ENCODE measurements at places on chromosomes 1 and 21. TPM values are rescaled to one million over a fixed set of nuclear protein-coding genes. Genes with fewer than 3 reads are reported as not detected.

DNA sequence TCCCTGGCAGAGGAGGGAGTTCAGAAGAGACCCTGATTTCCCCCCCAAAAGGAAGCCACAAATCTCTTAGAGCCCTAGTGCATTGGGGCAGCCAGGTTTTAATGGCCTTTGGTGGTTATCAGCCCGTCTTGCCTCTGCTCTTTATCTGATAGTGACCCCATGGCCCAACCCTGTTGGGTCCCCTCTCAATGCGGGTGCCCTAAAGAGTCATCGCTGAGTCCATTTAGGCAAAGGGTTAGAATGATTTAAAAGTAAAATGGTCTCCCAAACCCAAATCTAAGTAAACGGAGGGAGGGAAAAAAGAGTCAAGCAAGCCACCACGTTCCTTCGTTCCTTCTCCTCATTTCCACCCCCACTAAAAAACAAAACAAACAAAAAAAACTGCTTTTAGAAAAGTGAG is 164.0 kb downstream of the RUNX1 start:
- DNase-seq = no peak

The FCN3 gene
- total RNA-seq = 0.22 TPM

The HUNK gene
- 5.7 TPM for total RNA-seq

DNA sequence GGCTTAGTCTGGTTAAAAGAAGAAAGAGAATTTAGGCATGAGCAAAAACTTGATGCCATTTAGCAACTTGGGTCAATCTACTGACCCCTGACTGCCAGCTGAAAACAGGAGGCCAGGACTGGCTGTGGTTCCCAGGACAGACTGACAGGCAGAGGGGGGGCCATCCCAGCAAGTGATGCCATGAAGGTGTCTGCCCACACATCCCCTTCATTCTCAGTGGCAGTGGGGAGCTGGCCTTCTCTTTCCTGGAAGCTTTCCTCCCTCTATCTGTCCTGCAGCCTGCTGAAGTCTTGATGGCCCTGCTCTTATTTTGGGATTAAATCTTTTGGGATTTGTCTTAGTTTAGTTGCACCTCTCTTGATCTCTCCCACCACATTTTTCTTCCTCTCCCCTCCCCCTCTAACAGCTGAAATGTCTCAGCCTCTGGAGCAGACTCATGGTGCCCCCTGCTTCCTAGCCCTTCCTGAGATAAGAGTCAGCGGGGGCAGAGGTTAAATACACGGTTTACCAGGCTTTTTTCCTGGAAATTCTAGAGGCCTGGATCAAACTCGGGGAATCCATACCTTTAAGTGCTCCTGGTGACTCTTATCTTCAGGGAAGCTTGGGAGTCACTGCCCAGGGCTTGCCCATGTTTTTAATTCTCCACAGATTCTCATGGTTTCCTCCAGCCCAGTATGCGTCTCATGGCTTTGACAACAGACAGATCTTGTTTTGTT is 99.5 kb upstream of the TSPAN2 start:
- no peak for DNase-seq

DNA sequence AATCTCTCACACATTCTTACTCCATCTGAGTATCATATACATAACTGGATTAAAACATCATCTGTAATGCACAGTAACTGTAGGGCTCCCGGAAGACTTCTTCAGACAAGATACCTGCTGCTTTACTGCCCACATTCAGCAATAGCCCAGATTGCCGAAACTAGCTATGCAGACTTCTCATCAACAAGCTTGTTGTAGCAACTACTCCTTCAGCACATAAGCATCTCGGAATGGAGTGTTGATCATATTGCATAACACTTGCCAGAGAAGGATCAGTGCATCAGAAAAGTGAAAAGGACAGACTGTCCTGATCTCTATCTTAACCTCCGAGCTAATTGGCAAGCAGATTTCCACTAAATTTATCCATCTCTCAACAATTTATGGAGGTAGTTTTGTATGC is 354.6 kb upstream of the C1orf87 start:
- DNase-seq = no peak

DNA sequence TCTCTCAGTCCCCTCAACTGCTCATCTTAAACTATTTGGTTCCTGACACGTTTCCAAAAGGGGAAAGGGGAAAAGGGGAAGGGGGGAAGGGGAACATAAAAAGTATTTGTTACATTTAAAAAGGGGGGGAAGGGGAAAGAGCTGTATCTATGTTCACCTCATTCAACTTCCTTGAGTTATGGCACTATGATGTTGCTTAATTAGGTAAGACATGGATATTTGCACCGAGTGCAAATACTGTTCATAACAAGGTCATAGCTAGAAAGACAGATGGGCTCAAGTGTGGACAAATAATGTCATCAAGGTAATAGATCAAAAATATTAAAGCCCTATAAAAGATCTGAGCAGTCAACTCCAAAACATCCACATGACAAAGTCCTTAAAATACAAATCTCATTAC is 26.0 kb downstream of the GPBP1L1 start:
- DNase-seq = no peak

- DNase-seq = peak; percentile 41
These were observed 22.1 kb upstream of the CITED4 start for GRCh38 chr1:40884055-40884795.

The OR10J1 gene
- not detected for total RNA-seq

- DNase-seq = no peak
These were observed 34.6 kb upstream of the CHIT1 start for GRCh38 chr1:203264052-203264501.

- DNase-seq = no peak
These were observed 117.5 kb upstream of the VANGL1 start for GRCh38 chr1:115524236-115524635.

- peak; percentile 12 for DNase-seq
These were observed 139.3 kb upstream of the EDN2 start for GRCh38 chr1:41623736-41624135.

- no peak for DNase-seq
These were observed 151.4 kb downstream of the AMY1C start for GRCh38 chr1:103901072-103901471.

DNA sequence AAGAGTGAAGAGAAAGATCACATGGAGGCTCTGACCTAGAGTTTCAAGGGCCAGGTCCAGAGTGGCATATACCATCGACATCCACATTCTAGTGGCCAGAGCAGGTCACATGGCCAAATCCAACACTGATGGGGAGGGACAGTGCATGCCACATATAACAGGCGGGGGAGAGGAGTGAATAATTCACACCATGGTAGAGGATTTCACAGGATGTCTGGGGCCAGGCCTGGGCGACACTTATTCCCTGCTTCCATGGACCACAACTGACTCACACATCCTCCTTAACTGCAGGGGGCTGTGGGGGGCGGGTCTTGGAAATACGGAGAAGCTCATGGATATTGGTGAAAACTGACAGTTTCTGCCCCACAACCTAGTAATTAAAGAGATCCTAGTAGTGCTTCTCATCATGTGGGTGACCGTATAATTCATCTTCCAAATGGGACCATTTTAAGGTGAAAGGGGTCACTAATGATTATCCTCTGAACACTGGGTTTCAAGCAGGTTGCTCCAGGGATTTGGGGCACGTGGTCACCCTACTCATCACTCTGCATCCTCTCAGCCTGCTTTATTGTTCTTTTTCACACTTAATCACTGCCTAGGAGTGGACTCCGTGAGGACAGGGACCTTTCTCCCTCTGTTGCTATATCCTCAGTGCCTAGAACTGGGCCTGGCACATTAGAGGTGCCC is 44.0 kb downstream of the IGSF21 start:
- DNase-seq = no peak

DNA sequence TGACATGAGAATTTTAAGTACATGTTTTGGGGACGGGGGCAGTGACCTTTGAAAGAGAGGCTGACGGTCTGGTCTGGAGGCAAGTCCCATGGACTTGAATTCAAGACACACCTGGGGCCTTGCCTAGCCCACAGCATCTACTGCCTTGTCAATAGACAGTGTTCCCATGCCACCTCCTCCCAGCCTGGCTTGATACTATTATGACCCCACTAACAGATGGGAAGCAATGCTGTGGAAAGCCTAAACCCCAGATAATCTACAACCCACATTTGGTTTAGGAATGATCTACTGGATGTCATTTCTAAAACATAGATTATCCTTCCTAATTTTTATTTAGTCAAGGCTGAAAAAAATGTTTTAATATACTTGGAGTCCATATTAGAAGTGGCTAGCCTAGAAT is 17.8 kb upstream of the NFASC start:
- DNase-seq = no peak

DNA sequence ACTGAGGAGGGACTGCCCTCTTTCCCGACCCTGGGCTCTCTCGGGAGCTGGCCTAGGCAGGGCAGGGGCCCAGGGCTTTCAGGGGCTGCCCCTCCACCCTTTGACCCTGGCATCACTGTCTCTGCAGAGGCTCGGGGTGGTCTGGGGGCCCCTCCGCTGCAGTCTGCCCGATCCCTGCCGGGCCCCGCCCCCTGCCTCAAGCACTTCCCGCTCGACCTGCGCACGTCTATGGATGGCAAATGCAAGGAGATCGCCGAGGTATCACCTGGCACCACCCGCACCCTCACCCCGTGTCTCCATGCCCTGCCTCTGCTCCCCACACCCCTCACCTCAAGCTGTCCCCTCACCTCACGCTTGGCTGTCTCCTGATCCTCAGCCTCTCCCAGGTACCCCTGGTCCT is 5.5 kb downstream of the AMPD2 start:
- DNase-seq = no peak

- DNase-seq = no peak
These were observed 20.1 kb downstream of the KIAA0040 start for GRCh38 chr1:175172503-175172902.

GRCh38 chr1:17427696-17428660 is 11.5 kb downstream of the RCC2 start:
- DNase-seq = no peak

The TRAPPC10 gene
- 32.9 TPM for total RNA-seq

DNA sequence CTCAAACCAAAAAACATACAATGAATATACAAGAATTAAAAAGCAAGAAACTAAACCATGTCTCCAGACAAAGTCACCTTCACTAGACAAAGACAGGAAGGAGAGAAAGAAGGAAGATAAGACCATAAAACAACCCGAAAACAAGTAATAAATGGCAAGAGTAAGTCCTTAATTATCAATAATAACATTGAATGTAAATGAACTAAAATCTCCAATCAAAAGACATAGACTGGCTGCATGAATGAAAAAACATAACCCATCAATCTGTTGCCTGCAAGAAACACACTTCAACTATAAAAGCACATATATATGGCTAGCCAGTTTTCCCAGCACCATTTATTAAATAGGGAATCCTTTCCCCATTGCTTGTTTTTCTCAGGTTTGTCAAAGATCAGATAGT is 100.8 kb upstream of the SAMSN1 start:
- DNase-seq = no peak

The GJA4 gene
- total RNA-seq = 1.4 TPM

The CELA2B gene
- total RNA-seq = not detected

- DNase-seq = no peak
These were observed 52.0 kb upstream of the COL11A1 start for GRCh38 chr1:103160281-103160680.

The PDPN gene
- total RNA-seq = 199 TPM

DNA sequence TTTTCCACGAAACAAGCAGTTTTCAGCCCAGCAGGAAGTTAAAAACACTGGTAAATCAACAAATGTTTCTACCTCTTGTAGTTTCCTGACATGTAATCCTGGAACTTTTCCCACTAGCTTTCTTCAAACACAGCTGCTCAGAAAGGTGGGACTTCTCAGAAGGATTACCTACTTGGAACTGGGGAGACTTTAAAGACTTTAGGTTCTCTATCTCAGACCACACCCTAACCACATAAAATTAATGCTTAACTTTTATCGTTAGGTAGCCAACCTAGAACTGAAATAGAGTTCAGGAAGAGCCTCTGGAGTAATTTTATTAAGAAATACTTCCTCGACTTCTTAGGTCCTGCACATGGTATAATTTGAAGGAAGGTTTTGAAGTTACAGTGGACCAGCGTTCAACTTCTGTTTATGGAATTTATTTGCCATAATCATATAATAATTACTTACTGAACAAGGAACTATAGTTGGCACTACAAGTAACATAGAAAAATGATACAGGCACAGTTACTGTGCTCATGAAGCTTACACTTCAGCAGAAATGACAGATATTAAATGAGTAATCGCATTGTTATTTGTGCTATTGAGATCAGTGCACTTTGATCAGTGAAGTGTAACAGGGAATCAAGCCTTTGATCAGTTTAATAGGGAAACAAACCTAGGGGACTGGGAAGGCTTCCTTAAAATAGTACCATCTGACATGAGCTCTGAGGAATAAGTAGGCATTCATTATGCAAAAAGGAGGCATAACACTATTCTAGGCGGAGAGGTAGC is at the start of gene BCL2L15:
BCL2L15 (minus strand) TSS at position 180 of the 774 bp plus-strand sequence. CDS start 206 bp downstream, outside the sequence.
- DNase-seq = no peak

GRCh38 chr1:195717651-195718050 is 890.6 kb downstream of the KCNT2 start:
- DNase-seq = no peak

- no peak for DNase-seq
These were observed 18.4 kb upstream of the SIPA1L2 start for GRCh38 chr1:232648316-232648715.

Measured in H9 (cell line).